ENCODE measurements at places on chromosomes 6 and 20. TPM values are rescaled to one million over a fixed set of nuclear protein-coding genes. Genes with fewer than 3 reads are reported as not detected.

DNA sequence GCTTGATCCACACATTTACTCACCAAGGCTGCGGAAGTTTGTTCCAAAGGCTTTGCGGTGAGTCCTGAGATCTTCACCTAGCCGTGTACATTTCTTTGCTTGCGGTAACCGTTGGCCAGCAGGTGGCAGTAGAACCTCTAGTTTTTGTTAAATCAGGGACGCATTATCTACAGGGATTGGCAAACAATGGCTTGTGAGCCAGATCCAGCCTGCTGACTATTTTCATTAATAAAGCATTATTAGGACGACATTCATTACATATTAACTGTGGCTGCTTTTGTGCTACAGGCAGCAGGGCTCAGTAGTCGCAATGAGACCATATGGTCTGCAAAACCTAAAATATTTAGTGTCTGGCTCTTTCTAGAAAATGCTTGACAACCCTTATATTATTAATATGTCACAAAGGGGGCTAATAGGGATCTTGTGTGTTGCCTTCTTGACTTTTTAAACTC, 174.1 kb downstream of the DOK5 start:
- peak; percentile 42 for DNase-seq

The ECT2L gene
- total RNA-seq: not detected

The PRL gene
- not detected for total RNA-seq

The WFDC10B gene
- not detected for total RNA-seq

The SLC26A8 gene
- total RNA-seq: not detected
